Activated T-helper 9 cell treated with anti-CD3 and anti-CD28 coated beads, Interleukin-2, amount 50 U/mL, for 16 hours (primary cell): ENCODE measurements at places on chromosomes 1 and 21.

- DNase-seq: no peak
Measured at GRCh38 chr1:97461782-97462181, 459.1 kb downstream of the DPYD start.

- no peak for DNase-seq
Measured at GRCh38 chr1:156140879-156141707, 12.3 kb upstream of the SEMA4A start.

- no peak for DNase-seq
Measured at GRCh38 chr1:41486053-41486370, 1.5 kb upstream of the EDN2 start.

GRCh38 chr1:200714504-200715187, 24.0 kb upstream of the CAMSAP2 start:
- no peak for DNase-seq
